ENCODE measurements at places on chromosomes 1 and 21.

DNA sequence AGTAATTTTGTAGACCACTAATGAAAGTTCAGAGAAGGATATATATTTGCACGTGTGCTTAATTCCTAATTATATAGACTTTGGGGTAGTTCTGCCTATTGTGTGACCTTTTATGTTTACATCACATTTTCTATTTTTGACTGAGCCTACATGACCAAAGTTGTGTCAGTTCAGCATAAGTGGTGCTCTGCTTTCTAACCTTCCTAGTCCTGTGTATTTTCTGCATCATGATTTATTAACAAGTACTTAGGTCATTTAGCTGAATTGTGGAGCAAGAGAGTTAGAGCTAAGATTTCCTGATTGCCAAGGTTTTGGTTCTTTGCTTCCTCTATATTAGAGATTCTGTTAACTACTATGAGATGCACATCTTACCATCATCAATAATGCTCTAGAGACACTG, 176.0 kb downstream of the C1orf21 start:
- DNase-seq, result no peak

GRCh38 chr1:41474490-41475271, 9.8 kb downstream of the EDN2 start:
- no peak for DNase-seq

GRCh38 chr1:198741744-198742143, 102.9 kb downstream of the PTPRC start:
- peak; percentile 48 for DNase-seq

DNA sequence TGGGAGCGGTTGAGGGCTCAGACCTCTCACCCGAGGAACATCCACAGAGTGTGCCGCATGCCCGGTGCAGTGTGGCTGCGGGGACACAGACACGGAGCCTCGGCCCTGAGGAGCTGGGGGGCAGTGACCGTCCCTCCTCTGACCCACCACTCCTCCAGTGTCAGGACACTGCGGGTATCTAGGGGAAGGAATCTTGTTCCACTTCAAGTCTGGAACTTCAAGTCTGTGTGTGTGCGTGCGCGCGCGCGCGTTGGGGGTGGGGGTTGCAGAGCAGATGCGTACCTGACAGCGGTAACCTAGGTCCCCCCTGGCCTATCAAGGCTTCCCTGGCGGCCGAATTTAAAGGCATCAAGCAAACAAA, 17.3 kb downstream of the PCSK9 start:
- DNase-seq, result no peak

DNA sequence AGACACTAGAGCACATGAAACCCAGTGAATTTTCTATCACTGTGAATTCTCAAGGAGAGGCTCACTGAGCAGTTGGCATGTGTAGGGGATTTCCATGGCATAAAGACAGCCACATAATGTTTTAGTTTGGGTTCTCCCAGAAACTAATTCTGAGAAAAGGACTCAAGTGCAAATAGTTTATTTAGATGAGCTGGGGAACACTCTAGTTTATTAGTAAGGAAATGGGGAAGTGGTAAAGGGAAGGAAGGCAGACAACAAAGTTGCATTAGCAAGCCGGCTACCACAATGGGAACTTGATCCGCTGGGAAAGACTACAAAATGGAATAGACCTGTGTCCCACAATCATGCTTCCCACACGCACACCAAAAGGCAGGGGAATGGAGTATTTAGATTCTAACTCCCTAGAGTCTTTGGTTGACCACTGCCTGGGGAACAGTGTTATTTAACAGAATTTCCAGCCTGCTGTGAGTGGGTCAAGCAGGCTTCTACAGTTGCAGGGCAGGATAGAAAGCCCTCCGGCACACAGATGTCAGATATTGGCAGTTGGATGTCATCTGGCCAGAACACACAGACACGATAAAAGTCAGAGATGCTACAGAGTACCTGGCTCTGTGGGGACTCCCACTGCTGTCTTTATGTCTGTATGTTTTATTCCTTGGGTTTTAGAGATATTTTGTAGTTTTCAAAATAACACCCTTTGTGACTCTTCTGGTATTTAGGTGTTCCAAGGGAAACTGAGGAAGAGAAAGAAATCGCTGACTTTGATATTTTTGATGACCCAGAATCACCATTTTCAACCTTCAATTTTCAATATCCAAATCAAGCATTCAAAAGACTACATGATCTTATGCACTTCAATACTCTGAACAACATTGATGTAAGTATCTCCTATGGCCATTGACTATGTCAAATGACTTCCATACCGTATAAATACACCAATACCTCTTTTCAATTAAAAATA, 150.1 kb downstream of the PLA2G4A start:
- DNase-seq, result no peak

DNA sequence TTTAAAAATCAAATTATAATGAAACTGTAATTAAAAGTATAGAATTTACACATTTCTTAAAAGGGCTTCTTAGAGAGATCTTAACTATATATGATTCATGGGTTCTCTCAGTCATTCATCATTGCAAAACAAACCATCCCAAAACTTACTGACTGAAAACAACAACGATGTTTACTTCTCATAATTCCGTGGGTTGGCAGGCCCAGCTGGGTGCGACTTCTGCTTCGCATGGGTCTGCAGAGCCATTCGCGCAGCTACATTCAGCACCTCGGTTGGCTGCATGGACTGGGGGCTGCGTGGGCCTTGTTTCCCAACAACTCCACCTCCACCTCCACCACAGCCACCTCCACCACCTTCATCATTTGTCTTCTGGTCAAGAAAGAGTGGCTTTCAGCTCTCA, 4.0 kb downstream of the SLAMF8 start:
- DNase-seq, result no peak

DNA sequence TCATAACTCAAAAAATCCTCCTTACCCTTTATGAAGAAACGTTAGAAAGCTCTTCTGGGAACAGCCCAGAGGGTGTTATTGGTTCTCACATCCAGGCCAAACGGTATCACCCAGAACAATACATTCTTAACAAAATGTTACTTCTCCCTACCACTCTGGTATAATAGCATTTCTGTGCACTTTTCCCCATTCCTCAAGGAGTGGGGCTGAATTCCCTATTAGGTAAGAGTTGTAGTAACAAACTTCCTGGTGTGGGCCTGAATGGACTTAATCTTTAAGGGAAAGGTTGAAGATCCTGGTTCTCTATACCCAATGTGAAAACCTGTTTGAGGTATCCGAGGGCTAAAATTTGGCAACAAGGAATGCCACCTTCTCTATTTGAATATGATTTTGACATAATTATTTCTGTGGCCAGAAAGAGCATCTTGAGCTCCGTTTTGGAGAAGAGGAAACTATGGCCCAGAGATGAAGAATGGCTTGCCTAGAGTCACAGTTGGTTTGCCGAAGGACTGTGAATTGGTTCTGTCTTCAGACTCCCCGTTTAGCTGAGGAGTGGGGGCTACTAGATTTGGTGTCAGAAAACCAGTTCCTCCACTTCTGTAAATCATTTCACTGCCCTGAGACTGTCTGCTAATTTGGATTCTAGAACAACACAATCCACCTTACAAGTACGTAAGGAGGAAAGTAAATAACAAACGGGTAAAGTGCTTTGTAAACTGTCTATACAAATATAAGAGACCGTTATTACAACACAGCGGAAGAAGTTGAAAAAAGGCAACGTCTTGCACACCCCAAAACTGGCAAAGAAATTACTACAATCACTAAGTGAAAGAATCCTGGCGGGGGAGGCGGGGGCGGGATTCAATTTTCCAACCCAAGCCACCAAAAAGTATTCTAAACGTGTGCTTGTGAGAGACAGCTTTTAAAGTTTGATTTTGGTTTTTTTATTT, 2.3 kb downstream of the ANP32E start:
- peak; percentile 21 for DNase-seq

DNA sequence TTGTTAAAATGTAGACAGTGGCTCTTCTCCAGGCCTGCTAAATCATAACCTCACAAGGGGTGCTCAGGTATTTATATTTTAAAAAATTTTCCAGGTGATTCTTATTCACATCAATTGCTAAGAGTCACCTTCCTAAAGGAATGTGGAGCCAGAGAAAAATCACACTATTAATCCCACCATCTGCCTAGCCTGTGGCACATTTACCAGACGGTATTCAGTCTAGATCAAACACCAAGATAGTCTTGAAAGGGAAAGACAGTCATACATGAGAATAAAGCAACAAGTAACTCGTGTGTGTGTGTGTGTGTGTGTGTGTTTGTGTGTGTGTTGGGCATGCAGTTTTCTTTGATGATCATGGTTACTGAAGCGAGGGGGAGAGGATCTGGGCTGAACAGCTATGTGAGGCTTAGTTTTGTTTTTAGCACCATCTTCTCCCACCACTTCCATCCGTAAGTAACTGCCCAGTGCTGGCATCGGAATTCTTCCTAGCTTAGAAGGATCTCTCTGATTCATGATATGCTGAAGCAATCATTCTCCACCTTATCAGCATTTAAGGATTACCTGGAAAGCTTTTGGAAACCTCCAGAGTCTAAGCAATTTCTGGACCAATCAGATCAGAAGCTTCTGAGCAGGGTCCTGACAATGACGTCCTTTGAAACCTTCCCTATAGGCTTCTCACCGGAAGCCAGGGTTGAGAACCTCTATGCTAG, 2.4 kb upstream of the DPT start:
- no peak for DNase-seq

DNA sequence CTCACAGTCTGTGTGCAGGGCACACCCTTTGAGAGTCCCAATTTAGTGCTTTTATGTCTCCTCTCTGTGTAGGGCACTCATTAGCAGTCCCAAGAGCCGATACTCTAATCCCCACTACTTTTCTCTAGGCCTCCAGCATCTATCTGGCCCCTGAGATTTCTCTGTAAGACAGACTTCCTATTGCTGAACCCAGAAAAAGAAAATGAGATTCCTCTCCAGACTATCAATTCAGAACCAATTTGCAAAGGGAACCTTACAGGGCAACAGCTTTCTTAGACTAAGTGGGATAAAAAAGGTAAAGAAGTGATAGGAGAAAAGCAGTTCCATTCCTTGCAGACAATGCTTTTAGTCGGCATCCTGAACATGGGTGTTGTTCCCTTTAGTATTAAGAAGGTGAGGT, 172.2 kb downstream of the EDEM3 start:
- DNase-seq, result no peak

GRCh38 chr21:27772816-27773215, 805.9 kb upstream of the ADAMTS5 start:
- no peak for DNase-seq

DNA sequence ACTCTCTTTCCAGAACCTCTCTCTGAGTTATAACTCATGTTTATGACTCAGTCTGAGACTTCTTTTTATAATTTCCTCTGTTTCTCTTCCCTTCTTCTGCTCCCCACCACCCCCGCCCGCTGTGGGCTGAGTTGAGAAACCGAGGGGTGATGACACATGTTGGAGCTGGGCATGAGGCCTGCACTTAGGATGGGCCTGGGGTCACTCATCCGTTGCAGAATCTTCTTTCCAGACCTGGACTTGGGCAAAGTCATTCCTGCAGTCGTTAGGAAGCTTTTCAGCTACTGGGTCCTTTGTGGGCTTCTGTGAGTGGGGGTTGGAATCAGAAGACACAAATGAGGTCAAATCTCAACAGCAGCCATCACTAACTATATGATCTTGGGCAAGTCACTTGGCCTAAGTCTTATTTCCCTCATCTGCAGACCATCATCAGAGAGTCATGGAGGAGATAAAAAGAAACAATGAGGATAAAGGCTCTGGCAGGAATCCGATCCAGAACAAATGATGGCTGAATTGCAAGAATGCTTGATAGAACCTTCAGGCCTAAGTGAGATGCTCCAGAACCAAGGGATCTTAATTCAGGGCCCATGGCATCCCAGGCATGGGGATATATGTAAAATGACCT, 53.4 kb downstream of the RPS6KA1 start:
- peak; percentile 79 for DNase-seq

DNA sequence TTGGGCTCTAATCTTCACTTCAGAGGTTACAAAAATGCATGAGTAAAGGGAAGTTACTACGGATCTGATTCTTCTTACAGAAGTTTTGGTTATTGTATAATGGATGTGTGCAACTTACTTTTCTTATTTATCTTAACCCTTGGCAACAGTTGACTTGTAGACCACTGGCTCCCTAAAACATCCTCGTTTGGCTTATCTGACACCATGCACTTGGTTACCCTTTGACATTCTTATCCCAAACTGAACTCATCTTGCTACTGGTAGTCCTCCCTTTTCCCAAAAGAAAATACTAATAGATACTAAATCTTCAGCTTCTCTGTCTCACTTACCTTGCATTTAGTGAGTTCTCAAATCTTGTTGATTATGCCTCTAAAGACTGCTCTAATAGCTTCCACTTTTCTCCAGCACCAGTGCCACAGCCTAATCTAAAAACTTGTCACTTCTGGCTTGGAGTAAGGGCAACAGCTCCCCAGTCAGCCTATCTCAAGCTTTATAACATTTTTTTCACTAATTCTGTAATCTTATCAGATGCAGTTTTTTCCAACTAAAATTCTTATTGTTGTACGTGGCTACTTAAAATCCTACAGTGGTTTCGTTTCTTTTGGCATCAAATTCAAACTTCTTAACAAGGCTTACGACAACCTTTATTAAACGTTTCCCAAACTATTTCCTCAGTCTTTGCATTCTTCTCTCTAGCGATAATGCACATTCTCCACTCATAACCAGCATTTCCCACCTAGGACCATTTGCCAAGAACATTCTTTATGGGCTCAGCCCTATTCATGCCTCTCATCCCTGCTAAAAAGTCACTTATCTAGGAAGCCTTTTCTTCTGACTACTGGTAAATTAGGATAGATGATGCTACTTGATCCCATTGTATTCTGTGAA, 204.2 kb downstream of the KCNT2 start:
- no peak for DNase-seq

DNA sequence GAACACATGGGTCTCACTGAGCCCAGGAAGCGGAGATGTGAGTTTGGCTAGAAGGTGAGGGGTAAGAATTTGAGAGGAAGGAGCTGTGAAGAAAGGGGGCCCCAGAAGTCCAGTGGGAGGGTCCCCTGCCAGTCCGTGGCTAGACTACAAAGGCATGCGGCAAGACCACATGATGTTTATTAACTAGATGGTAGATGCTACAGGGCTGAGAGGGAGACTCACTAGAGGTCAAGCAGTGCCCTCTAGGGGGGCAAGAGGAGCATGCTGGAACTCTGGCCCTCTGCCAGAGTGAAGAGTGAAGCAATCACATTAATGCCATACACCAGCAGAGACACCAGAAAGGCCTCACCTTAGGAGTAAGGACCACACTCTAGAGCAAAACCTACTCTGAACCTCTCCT, 12.2 kb downstream of the KIAA0319L start:
- no peak for DNase-seq

DNA sequence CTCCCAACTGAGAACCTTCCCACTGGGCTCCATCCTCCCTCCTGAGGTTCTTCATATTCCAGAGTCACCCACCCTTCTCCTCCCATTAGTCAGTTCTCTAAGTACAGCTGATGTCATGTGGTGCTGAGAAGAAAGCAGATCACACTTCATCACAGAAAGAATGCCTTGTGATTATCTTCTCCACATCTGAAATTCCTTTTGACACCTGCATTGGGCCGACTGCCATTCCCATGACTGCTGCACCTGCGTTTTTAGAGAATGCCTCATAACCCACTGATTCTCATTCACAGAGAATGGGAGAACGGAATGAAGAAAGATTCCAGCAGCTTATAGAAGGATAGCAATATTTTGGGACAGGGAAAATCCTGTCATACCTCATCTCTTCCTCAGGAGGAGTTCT, 14.3 kb downstream of the LEPR start:
- DNase-seq, result no peak

- no peak for DNase-seq
Observed at GRCh38 chr1:61561666-61562065, 163.3 kb downstream of the TM2D1 start.

GRCh38 chr1:9687874-9688582, 36.5 kb downstream of the PIK3CD start:
- DNase-seq, result peak; percentile 63

GRCh38 chr1:155970531-155971167, 7.7 kb downstream of the ARHGEF2 start:
- peak; percentile 91 for DNase-seq

Measured in AG20443 (cell line).